Articular chondrocyte of knee joint (primary cell): ENCODE measurements at places on chromosomes 12 and 14. TPM values are rescaled to one million over a fixed set of nuclear protein-coding genes. Genes with fewer than 3 reads are reported as not detected.

Gene RNASE3
- total RNA-seq, result not detected in 2 replicates

Gene PSMA3
- 94.7 and 105 TPM in 2 replicates for total RNA-seq

Gene CLEC4C
- not detected in 2 replicates for total RNA-seq

Gene PYM1
- 27.6 and 33.6 TPM in 2 replicates for total RNA-seq

Gene PAWR
- total RNA-seq, result 11.4 and 20.8 TPM in 2 replicates

Gene POLE2
- total RNA-seq, result 8.5 and 13.1 TPM in 2 replicates

Gene ACOT6
- not detected in 2 replicates for total RNA-seq
